ENCODE measurements at places on chromosomes 1 and 21.

- no peak for DNase-seq
These were observed 4.6 kb downstream of the HCRTR1 start for GRCh38 chr1:31621847-31622730.

GRCh38 chr1:30770150-30770549, 12.6 kb upstream of the LAPTM5 start:
- DNase-seq: no peak

DNA sequence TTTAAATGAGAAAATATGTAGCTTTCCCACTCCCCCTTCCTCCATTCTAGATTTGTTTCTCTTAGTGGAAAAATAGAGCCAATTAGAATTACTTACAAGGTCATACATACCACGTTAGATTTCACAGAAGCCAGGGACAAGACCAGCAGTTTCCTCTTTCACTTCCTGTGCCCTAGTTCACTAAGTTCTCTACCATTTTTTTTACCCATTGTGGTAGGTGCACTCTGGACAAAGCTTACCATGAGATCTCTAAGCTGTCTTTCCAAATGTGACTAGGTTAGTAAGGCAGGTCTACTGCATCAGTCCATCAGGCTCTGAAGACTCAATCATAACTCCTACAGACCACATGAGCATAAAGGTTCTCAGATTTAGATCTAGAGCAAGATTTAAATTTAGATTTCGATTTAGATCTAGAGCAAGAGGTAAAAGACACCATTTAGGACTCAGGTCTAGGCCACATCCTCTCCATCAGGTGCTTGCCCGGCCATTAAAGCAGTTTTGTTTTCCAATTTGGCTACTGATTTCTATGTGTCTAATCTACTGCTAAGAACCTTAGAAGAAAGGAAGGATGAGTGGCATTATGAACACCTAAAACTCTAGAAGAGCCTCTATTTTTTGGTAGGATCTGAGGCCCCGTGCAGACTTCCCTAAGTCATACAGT, 235.3 kb downstream of the FAF1 start:
- peak; percentile 30 for DNase-seq

DNA sequence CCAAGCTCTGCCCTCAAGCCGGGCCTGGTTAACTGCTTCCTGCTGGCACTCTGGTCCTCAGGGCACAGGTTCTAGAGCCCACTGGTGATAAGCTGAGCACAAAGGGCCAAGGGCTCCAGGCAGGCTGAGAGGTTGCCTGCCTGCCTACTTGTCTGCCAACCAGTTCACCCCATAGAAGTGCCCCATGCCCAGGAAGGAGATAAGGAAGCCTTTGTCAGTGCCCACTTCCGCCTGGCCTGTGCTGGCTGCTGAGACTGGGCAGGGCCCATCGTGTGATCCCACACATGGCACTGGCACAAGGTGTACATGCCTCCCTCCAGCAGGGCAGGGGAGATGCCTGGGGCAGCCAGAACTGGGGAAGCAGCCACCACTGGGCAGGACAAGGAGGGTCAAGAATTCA, 24.1 kb downstream of the SLC9A1 start:
- no peak for DNase-seq

- peak; percentile 79 for DNase-seq
These were observed 129.8 kb downstream of the PLA2G4A start for GRCh38 chr1:186958520-186958919.

DNA sequence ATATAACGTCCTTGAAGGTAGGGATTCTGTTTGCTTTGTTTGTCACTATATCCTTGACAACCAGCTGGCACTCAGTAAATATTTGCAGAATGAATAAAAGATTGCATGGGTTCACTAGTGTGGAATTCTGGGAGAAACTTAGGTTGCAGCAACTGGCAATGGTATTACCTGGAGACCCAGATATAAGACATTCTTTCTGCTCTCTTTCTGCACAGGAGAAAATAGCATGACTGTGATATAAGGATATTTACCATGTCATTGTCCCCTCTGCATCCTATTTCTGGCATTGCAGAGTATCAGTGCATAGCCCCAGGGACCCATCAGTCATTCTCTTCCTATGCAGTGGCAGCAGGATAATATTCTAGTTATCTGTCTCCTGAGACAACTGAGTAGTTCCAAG, 308.9 kb upstream of the LRRC7 start:
- no peak for DNase-seq

DNA sequence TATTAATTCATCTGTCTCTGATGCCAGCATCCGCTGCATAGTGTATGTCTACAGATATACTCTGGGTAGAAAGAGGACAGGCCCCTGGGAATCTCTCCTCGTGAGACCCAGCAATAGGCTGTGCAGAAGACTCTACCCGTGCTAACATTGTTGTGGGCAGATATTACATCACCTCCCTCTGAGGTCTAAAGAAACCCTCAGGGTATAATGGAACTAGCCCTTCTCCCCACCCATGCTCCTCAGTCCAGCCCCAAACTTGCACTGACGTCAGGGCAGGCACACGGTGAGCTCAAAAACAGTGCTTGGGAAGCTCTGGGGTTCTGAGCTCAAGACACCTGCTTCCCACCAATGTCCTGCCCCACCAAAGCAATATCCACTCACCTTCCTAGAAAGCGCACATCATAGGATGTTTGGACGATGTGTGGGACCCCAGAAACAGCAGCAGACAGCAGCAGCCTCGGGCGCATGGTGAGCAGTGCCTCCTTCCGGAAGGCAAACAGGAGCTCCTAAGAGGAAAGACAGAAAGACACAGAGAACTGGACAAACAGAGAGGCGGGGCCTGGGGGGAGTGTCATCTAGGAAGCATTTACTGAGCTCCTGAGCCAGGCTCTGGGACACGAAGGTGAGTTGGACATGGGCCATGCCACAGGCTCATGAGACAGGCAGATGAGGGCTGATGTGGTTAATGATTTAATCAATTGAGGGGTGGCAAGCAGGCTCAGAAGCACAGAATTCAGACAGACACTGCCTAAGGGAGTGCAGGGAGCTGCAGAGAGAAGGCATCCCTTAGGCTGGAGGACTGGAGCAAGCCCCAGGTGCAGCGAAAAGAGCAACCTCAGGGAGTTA, 4.8 kb downstream of the OVGP1 start:
- DNase-seq: no peak

GRCh38 chr1:172390683-172391551, 29.6 kb upstream of the C1orf105 start:
- DNase-seq: no peak

DNA sequence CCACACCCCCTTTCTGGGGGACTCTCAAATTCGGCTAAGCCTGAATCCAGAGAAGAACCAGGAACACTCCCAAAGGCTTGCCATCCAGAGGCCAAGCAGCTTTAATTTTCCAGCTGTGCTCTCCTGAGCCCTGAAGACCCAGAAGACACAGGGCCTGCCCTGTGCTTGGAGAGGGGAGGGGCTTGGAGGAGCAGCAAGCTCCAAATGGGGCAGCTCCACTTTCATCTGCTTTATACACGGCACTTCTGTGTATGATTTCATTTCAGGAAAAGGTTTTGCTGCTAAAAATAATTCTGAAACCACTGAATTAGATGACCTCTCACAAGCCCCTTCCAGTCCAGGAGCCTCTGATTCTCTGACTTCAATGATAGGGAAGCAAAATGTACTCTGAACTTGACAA, 39.2 kb upstream of the CTTNBP2NL start:
- DNase-seq: no peak

DNA sequence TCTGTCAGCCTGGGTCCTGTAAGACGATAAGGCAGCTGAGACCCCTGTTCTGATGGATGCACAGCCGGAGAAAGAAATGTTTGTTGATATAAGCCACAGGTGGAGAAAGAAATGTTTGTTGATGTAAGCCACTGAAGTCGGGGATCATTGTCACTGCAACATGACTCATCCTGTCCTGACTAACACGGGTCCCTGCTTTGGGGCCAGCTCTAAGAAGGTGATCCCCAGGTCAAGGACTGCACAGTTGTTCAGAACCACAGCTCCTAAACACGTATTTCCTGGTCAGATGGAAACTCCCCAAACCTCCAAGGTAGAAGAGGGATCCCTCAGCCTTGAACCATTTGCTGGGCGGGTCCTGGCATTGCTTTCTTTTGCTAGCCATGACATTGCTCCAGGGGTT, 86.4 kb upstream of the IGSF21 start:
- no peak for DNase-seq

- DNase-seq: peak; percentile 94
These were observed 8.8 kb upstream of the FAM20B start for GRCh38 chr1:179016706-179017382.

DNA sequence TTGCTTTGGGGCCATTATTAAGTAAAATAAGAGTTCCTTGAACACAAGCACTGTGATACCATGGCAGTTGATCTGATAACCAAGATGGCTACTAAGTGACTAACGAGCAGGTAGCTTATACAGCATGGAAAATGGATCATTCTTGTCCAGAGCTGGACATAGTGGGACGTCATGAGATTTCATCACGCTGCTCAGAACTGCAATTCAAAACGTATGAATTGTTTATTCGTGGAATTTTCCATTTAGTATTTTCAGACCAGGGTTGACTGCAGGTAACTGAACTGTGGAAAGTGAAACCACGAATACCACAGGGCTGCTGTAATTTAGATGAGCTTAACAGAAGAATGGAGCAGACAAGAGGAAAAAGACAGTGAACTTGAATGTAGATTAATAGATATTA, 38.9 kb downstream of the CCDC18 start:
- peak; percentile 87 for DNase-seq

All from iris pigment epithelial cell (primary cell).